HTR-8/SVneo (cell line): ENCODE measurements at places on chromosomes 1 and 21.
A peak's percentile ranks its signal among the peaks of the same experiment; 100 is the strongest.

DNA sequence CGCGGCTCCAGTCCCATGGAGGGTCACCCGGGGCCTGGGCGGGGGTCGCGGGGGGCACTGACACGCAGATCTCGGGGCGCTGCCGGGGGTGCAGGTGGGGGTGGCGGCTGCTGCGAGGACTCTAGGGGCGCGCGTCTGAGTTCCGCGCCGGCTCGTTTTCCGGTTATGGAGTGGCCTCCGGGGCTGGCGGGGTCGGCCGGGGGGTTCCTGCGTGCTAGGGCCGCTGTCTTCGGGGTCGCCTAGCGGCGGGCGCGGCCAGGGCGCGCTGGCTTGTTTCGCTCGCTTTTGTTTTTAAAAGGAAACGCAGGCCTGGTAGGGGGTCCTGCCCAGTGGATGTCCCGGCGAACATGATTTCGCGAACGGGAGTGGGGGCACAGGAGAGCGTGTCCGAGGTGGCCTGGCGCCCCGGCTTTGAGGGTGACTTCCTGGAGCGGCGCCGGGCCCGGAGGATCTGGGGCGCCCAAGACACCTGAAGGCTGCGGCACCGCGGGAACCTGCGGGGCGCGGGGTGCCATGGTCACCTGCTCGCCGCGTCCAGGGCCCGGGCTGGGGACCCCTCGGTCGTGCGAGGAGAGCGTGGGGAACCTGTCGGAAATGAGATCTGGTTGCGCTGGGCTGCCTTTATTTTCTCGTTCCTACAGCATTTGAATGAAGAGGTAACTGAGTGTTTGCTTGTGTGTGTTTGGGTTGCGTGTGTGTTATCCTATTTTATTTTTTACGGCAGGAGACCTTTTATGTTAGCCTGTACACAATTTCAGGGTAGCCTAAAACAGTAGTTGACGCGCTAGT lies 618 bp downstream of the ETS2 start:
- no peak for DNase-seq

DNA sequence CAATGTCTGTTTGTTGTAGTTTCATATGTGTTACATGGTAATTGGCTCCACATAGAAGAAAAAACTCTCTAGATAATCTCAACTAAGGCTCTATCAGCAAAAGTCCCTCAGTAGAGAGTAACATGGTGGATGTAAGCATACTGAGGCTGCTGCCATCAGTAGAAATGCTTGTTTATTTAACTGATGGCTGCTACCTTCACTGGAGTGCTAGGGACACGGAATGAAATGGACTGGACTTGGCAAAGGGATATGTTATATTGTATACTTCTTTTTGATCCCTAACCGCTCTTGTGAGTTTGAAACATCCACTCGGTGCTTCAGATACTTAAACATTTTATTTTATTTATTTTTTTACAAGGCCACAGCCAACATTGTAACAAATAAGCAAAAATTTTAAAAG lies 143.0 kb downstream of the ZNF281 start:
- DNase-seq: no peak

DNA sequence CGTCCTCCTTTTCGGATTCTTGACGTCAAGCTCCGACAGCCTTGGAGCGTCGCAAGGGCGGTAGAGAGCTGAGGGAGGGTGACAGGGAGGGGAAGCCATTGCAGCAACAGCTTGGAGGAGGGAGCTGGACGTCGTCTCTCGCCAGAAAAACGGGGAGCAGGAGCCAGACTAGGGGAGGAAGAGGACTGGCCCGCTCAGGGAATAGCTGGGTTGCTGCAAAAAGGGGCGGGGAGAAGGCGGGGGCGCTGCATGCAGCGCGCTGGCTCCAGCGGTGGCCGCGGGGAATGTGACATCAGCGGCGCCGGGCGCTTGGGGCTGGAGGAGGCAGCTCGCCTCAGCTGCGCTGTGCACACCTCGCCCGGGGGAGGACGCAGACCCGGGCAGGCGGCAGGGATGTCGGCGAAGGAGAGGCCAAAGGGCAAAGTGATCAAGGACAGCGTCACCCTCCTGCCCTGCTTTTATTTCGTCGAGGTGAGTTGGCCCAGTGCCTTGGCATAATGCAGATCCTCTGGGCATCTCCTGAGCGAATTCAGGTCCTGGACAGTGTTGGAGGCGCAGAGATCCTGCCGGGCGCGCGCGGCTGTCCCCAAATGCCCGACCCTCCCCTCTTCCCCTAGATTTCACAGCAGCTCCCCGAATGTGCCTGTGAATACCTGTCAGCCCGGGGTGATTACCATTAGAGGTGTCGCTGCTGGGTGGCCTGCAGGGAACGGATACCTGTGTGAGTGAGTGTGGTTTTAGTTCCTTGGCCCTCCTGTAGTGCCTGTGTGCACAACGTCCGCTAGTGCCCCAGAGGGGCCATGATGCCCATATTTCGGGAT lies at the start of gene PLPPR4:
Gene PLPPR4, plus strand, starts transcription at position 292 of the 821 bp plus-strand sequence. Its CDS starts 102 bp downstream, at position 394.
- no peak for DNase-seq

- no peak for DNase-seq
Observed at GRCh38 chr1:197390856-197391255, 122.8 kb downstream of the CRB1 start.

DNA sequence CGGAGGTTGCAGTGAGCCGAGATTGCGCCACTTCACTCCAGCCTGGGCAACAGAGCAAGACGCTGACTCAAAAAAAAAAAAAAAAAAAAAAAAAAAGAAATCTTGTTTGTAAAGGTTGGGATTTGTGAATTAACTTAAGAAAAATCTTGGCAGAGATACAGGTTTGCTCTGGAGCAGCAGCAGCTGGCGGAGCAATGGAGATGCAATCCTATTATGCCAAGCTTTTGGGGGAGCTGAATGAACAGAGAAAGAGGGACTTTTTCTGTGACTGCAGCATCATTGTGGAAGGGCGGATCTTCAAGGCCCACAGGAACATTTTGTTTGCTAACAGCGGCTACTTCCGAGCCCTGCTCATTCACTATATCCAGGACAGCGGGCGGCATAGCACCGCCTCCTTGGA lies 5.6 kb downstream of the ZBTB8B start:
- DNase-seq: no peak

GRCh38 chr1:27163093-27163492 lies 8.2 kb upstream of the SLC9A1 start:
- no peak for DNase-seq

- DNase-seq: no peak
Observed at GRCh38 chr1:24900486-24900849, 29.6 kb downstream of the RUNX3 start.

GRCh38 chr1:101264697-101265096 lies 27.9 kb downstream of the S1PR1 start:
- no peak for DNase-seq

DNA sequence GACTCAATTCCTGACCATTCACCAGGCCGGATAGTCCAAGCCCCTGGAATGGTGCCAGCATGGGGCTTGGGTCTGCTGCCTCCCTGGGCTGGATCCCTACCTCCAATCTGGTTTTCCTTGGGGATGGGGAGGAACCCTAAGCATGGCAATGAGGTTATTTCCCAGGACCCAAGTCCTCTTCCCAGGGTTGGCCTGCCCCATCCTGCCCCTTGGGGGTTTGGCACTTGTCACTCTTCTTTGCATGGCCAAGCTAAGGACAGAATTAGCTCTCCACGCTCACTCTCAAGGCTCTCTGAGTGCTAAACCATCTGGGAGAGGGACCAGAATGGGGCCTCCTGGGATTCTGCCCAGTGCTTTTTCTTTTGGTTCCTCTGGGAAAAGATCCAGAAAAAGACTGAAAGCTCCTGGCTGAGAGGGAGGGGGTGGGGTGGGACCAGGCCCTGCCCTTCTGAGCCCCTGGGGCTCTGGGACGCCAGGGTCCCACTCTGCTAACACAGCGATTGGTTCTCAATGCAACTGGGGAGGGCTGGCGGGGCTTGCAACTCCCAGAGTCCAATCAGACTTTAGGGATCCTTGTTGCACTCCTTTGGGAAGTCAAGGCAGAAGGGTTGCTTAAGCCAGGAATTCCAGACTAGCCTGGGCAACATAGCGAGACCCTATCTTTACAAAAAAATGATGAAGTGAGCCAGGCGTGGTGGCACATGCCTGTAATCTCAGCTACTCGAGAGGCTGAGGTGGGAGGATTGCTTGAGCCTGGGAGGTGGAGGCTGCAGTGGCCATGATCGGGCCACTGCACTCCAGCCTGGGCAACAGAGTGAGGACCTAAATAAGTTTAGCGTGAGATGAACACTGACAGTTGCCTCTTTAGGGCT lies 52.7 kb downstream of the DHRS3 start:
- no peak for DNase-seq

DNA sequence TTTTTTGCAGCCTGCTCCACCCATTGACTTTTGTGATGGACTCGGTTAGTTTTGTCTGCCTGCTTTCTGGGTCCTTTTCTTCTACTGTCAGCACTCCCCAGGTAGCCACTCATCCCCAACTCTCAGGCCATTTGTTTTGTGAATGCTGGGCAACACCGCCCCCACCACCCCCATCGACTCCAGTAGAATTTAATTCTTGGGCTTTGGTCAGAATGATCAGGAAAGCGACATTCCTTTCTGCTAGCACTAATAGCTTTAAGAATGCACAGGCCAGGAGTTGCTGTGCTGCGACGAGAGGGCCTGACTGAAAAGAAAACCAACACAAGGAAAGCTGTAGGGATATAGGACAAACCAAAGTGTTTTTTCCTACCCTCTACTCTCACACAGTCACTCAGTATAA lies 144.4 kb downstream of the CDC7 start:
- DNase-seq: no peak

GRCh38 chr1:25926731-25927496 lies 20.7 kb upstream of the STMN1 start:
- no peak for DNase-seq

DNA sequence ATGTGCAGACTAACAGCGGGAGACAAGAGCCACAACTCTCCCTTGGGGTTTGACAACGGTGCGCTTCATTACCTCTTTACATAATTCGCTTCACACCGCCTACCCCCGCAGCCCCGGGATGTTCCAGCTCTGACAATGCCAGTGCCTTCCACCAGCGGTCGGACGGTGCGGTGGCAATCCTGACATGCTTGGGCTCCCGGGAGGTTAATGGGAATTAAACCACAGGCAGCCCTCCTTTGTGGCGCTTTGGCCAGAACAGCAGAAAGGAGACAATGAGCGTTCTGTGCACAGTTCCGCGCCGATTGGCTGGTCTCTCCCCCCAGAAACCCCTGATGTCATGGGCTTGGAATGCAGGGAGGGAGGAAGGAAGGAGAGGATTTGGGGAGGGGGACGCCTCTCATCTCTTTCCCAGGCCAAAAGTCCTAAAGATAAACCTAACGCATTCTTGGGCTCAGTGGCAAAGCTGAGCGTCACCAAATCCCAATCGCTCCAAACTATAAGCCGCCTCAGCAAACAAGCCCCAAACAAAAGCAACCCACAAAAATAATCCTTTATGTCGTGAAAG lies 1.3 kb downstream of the CNN3 start:
- peak; percentile 54 for DNase-seq

GRCh38 chr1:225768662-225769426 lies 8.8 kb upstream of the SRP9 start:
- DNase-seq: no peak

- DNase-seq: no peak
Observed at GRCh38 chr1:101302831-101303511, 66.2 kb downstream of the S1PR1 start.

DNA sequence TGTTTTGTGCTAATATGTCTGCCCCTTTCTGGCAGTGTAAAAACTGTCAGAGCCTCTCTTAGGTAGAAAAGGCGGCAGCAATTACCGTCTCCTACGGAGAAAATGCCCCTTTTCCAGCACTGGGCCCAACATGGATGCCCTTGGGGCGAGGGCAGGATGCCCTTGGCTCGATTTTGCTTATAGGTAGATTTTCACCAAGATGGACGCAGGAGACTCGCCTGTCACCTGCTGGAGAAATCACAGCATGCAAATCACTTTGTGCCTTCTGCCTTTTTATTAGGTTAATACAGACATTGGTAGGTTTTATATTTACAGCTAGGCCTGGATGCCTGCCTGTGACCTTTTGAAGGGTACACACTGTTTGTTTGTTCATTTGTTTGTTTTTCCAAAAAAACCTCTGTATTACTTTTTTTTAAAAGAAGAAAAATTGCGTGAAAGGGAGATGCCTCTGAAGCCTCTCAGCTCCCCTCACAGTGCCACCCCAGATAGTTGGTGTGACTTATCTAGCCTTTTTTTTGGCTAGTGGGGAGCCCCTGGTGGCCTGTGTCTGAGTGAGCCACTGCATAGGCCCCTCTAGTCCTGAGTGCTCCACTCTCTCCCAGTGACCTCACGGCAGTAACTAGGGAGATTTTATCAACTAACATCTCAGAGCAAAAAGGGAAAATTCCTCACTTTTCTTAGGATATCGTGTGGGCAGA lies 2.5 kb downstream of the ATP1B1 start:
- DNase-seq: no peak

- no peak for DNase-seq
Observed at GRCh38 chr1:204045430-204045829, 27.5 kb upstream of the SOX13 start.

DNA sequence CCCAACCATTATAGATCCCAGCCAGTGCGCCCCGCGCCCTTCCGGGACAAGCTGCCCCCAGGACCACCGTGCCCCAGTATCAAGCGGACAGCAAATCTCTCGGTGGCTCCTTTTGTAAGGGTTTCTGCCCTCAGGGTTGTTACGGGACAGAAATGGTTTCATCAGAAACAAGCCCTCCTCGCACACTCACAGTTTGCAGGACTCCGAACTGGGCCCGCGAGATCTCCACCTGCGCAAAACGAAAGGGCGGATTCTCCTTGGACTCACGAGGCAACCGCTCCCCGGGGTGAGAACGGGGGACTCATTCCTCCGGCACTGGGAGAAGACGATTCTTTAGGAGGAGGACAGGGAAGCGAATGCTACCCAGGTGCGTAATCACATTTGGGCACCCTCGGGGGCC lies 51.1 kb upstream of the H6PD start:
- DNase-seq: no peak

DNA sequence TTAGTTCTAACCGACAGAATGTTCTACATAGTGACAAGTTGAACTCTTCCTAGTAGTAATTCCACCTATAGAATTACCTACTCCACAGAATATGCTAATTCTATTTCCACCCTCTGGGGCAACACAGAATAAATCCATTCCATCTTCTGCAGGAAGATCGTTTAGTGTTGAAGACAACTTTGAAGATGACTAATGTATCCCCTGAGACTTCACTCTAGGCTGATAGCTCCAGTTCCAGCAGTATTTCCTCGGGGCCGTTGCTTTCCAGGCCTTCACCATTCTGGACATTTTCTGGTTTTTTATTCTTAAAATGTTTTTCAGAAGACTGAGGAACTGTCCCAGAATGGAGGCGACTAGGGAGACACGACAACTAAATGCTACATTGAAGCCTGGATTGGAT lies 61.0 kb upstream of the CSF1 start:
- DNase-seq: no peak

DNA sequence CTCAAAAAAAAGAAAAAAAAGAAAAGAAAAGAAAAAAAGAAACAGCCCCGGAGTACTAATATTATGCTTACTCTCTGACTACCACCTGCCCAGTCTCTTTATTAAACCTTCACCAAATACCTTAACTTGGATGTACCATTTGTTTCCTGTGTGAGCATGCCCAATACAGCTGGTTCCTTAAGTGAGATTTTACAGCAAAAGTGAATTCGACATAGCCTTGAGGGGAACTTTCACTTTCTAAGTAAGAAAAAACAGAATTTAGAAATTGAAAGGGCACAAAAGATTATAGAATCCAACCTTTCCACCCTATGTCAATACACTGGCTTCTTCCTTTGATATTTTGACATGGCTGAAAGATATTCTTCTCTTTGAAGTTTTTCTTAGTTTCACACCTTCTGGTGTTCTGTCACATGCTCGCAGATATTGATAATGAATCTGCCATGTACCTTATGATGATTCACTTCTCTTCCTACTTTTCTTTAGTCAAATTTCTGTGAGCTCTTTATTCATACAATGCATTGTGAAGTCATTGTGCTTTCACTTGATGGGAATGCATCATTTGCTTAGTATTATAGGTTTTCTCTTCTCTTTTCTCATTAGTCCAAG lies 5.2 kb upstream of the GIPC2 start:
- DNase-seq: no peak
